ENCODE measurements at places on chromosomes 7 and 10.

DNA sequence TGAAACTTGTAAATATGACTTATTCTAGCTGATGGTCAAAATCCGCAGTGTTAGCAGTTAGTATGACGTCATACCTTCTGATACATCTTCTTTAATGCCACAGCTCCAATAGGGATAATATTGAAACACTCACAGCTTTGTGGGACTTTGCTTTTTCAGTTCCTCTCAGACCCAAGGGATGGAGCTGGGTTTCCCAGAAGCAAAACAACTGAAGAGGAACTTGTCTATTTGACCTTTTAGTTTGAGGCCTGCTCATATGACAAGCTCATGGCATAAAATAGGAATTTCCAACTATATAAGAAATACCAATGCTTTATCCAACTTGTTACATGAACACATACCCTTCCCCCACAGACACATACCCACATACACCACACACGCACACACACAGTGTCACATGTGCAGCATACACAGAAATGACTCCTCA lies 31.6 kb upstream of the C10orf67 start:
- peak; percentile 99 for DNase-seq

DNA sequence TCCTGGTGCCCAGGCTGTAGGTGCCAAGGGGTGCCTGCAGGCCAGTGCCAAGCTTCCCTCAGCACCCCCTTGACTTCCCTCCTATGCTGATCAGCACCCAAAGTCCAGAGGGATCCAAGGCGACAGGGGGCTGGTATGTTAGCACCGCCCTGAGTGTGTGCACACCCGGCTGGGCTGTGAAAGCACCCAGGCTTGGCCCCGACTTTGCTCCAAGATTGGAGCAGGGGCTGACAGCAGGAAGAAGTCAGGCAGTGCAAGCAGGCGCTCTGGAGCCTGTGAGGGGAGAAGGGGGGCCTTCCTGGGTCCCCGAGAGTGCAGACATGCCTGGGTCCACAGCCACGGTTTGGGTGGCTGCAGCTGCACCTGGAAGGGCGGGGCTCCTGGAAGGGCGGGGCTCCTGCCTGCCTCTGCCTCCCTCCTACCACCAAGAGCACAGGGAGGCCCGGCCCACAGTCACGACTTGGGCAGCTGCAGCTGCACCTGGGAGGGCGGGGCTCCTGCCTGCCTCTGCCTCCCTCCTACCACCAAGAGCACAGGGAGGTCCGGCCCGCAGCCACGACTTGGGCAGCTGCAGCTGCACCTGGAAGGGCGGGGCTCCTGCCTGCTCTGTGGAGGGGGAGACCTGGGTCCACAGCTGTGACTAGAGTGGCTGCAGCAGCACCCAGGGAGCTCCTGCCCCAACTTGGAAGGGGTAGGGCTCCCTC lies 30.2 kb upstream of the ZMYND11 start:
- no peak for DNase-seq

- DNase-seq: peak; percentile 91
Measured at GRCh38 chr10:79250259-79250658, 97.0 kb upstream of the PPIF start.

GRCh38 chr10:125238682-125239081 lies 78.3 kb upstream of the CTBP2 start:
- no peak for DNase-seq

DNA sequence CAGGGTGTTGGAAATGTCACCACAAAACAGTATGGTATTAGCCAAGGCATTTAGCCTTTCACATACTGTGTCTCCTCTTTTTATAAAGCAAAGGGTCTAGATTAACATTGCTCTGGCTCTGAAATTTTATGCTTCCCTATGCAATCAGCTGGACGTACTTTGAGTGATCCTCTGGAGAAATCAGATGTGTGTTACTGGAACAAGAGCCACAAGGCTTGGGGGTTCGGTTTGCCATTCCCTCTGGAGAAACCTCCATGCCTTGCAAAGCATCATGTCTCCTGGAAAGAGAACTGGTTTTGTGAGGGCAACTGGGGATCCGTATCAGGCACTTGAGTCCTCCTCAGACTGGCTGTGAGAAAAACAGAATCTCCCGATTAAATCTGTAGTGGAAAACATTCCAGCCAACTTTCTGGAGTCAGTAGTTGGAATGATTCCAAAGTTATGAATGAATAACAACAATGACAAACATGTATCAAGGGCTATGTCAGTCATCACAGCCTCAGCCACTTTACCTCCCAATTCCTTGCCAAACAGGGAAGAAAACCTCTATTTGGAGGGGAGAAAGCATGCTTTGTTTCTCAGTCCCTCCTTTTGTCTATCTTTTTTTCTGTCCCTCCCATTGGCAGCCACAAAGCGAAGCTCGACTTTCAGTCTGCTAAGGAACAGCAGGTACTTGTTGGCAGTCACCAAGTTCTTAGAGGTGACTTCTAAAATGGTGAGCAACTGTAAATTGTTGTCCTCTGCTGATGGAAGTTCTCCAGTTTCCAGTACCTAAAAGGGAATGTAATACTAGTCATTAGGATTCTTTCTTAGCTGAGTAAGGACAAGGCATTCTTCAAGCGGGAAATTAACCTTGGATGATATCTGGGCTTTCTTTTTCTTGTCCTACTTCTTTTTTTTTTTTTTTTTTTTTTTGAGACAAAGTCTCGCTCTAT lies 864.8 kb upstream of the AUTS2 start:
- DNase-seq: no peak

GRCh38 chr10:131657318-131657984 lies 243.4 kb upstream of the PPP2R2D start:
- DNase-seq: no peak

- no peak for DNase-seq
Measured at GRCh38 chr10:70306886-70307520, 23.2 kb upstream of the NPFFR1 start.

DNA sequence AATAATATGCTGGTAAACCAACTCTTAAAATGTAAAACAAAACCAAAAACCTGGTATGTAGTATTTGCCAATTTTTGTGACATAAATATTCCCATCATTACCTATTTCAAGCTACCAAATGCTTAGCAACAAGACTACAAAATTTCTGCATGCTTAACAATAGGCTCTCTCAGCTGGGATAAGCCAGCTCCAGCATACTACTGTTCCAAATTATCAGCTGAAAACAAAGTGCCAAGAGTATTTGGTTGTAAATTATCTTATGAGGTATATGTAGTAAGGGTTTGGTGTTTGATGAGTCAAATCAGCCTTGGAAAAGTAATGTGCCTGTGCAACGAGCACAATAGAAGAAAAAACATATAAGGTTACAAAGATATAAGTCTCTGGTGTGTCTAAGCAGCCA lies 263.2 kb downstream of the HGF start:
- DNase-seq: no peak

GRCh38 chr7:28383975-28384374 lies 28.3 kb upstream of the CREB5 start:
- DNase-seq: no peak

DNA sequence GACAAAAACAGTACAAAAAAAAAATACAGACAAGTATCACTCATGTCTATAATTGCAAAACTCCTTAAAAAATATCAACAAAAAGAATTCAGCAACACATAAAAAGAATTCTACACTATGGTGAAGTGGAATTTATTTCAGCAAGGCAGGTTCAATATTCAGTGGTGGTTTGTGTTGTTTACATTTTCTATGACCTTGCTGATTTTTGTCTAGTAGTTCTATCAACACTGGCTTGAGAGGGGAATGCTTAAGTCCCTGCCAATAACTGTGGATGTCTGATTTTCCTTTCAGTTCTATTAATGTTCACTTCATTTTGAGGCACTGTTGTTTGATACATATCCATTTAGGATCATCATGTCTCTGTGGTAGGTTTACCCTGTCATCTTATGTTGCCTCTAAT lies 58.5 kb downstream of the CADPS2 start:
- no peak for DNase-seq

DNA sequence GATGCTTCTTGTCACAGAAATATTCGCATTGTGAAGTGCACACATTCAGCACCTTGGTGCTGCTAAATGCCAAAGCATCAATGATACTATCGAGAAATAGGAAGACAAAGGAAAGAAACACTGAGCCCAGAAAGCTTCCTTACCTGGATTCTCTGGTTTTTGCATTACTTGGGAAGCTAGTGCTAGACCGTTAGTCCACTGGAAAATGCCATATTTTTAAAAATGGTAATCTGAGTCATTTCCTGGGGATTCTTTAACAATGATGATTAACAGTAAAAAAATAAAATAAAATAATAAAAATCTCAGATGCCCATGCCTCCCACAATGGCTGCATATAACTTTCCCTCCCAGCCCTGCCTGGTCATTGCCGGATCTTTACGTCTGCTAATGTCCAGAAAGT lies 420.1 kb upstream of the MGMT start:
- DNase-seq: no peak

GRCh38 chr7:131899271-131900030 lies 343.0 kb upstream of the PODXL start:
- DNase-seq: no peak

- no peak for DNase-seq
Measured at GRCh38 chr10:43502931-43503330, 66.0 kb downstream of the ZNF487 start.

- peak; percentile 39 for DNase-seq
Measured at GRCh38 chr10:3813986-3814837, 29.2 kb upstream of the KLF6 start.

GRCh38 chr10:80611481-80612185 lies 73.9 kb downstream of the SH2D4B start:
- DNase-seq: no peak

- DNase-seq: no peak
Measured at GRCh38 chr7:20998309-20998708, 211.6 kb upstream of the SP8 start.

- peak; percentile 98 for DNase-seq
Measured at GRCh38 chr10:110535958-110536891, 31.3 kb upstream of the SMC3 start.

- no peak for DNase-seq
Measured at GRCh38 chr7:112101201-112101846, 104.9 kb downstream of the DOCK4 start.

DNA sequence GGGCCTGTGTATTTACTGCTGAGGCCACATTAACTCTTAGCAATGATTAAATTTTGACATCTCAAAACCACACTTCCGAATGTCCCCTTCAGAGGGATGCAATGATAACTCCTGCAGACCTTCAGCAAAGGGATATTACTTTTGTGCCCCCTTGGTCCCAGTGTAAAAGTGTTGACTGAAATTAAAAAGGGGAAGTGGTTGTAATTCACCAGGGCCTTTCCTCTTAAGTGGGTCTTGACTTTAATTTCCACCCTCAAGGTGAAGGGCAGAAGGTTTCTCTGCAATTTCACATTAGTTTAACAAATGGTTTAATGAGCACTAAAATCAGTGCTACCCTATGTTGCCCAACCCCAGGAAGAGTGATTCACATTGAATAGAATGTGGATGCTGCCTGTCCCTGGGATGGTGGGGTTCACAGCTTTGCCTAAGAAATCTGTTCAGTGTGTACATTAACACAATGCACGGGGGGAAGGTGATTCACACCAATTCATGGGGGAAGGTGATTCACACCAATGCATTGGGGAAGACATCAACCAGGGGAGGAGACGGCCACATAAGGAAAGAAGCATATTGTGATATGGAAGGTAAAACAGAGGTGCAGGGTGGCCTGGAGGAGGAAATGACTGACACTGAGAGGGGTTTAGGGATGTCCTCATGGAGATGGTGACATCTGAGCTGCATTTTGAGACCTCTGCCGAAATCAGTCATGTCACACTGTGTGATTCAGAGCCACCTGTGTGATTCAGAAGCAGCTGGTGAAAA lies 19.4 kb upstream of the TNS3 start:
- DNase-seq: peak; percentile 40

- no peak for DNase-seq
Measured at GRCh38 chr7:41319581-41319980, 383.3 kb downstream of the INHBA start.

DNA sequence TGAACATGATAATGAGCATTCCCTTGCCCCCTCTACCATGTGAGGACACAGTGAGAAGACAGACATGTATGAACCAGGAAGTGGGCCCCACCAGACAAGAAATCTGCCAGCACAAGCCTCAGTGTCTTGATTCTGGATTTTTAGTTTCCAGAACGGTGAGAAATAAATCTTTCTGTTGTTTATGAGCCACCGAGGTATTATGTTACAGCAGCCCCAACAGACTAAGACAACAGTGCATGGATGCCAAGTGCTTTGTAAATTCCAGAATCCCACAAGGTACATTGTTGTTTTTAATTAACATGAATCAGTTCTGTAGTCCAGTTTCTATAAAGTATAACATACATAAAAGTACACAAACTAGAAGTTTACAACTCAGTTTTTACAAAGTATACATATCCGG lies 162.2 kb downstream of the ARHGAP21 start:
- no peak for DNase-seq

- DNase-seq: peak; percentile 82
Measured at GRCh38 chr7:132537456-132538145, 38.7 kb downstream of the PLXNA4 start.

GRCh38 chr7:124700655-124701054 lies 64.9 kb downstream of the GPR37 start:
- DNase-seq: no peak

GRCh38 chr10:91251430-91252056 lies 31.1 kb downstream of the PCGF5 start:
- DNase-seq: peak; percentile 59

DNA sequence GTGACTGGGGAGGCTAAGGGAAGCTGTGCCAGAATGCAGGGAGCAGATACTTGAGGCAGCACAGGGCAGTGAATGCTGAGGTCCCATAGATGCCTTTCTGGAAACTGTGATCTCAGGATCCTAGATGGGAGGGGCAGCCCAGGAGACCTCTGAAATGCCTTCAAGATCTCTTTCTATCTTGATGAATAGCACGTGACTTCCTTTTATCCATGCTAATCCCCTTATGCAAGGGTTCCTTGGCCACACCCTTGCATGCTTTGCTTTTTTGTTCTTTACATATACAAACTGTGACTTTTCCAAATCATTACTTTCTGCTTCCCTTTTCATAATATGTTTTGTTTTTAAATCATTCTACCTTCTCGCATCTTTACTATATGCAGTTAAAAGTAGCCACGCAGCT lies 14.7 kb downstream of the ATRNL1 start:
- DNase-seq: no peak

GRCh38 chr7:108067844-108068243 lies 62.3 kb downstream of the LAMB4 start:
- no peak for DNase-seq

DNA sequence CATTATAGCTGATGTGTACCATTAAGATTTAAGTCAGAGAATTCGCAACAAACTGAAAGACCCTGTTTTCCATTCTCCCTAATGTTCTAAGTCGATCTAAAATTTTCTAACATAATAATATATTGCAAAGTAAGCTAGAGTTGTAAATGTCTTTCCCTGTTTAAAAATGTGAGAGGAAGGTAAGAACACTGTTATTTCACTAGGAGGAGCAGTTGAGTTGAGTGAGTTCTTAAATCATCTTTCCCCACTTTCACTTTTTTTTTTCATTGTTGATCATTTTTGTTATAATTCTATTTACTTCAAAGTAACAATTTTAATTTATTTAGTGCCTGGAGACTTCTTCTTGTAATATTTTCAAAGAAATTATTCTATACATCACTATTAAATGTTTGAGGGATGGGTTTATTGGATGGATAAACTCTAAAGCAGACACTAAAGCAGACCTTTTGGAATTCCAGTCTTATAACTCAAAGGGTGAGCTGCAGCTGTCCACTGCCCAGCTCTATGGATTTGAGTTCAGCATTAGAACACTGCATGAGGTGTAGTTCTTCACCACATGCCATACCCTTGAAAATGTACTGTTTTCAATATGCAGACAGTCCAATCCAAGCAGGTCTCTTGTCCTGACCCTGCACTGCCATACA lies 181.3 kb upstream of the FZD1 start:
- DNase-seq: peak; percentile 38

GRCh38 chr10:132500781-132501415 lies 36.7 kb upstream of the INPP5A start:
- no peak for DNase-seq

- DNase-seq: no peak
Measured at GRCh38 chr7:138025215-138026186, 23.6 kb upstream of the CREB3L2 start.
